ENCODE measurements at places on chromosomes 6 and 20. TPM values are rescaled to one million over a fixed set of nuclear protein-coding genes. Genes with fewer than 3 reads are reported as not detected.

The TBCC gene
- total RNA-seq = 16.6 TPM

The PRRT1 gene
- total RNA-seq = 0.29 TPM

The SDC4 gene
- total RNA-seq = 21.6 TPM

The GPX5 gene
- not detected for total RNA-seq

The GCM1 gene
- total RNA-seq = 0.11 TPM

The KCNQ5 gene
- 1.3 TPM for total RNA-seq

The SLC17A1 gene
- total RNA-seq = not detected

The ATP6V1G2 gene
- total RNA-seq = 2.4 TPM

The HSPA1L gene
- total RNA-seq = 2.7 TPM

The BEND6 gene
- not detected for total RNA-seq

The CRIP3 gene
- 4.6 TPM for total RNA-seq

DNA sequence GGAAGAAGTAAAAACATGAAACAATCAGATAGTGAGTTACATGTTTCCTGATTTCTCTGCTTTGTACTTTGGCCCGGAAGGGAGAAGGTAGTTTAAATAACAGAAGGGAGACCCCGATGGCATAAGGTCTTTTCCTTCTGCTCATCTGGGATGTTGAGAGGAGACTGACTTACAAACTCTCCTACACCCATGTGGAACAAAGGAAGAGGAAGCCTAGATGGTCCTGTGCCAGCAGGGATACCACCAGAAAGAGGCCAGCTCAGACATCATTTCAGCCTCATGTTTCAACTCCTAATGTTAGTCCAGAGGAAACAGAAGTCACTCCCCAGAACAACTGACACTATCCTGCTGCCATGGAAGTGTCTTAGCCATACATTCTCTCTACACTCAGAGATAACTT, 250.7 kb upstream of the NOX3 start:
- ATAC-seq = no peak

- peak; percentile 34 for ATAC-seq
Observed at GRCh38 chr6:12068899-12069557, 56.9 kb downstream of the HIVEP1 start.

- ATAC-seq = no peak
Observed at GRCh38 chr6:151721146-151721545, 86.3 kb upstream of the ESR1 start.

- peak; percentile 51 for ATAC-seq
Observed at GRCh38 chr20:34337982-34338726, 24.9 kb upstream of the ITCH start.

DNA sequence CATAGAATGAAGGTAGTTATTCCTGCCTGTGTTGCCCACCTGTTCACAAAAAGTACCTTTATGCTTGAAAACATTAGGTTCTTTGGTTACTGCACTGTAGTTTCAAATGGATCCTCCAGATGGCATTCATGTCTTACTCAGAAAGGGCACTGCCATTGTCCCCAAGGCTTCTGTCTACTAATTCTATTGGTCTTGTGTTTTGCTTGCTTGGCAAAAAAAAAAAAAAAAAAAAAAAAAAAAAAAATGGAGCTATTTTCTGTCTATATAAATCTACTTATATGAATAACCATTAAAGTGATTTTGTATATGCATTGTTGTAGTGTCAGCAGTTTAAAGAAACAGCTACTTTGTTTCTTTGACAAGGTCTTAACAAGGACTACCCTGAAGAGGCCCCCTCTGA, 12.7 kb upstream of the EFHC1 start:
- peak; percentile 46 for ATAC-seq

- no peak for ATAC-seq
Observed at GRCh38 chr20:23436681-23437080, 2.8 kb upstream of the CSTL1 start.

DNA sequence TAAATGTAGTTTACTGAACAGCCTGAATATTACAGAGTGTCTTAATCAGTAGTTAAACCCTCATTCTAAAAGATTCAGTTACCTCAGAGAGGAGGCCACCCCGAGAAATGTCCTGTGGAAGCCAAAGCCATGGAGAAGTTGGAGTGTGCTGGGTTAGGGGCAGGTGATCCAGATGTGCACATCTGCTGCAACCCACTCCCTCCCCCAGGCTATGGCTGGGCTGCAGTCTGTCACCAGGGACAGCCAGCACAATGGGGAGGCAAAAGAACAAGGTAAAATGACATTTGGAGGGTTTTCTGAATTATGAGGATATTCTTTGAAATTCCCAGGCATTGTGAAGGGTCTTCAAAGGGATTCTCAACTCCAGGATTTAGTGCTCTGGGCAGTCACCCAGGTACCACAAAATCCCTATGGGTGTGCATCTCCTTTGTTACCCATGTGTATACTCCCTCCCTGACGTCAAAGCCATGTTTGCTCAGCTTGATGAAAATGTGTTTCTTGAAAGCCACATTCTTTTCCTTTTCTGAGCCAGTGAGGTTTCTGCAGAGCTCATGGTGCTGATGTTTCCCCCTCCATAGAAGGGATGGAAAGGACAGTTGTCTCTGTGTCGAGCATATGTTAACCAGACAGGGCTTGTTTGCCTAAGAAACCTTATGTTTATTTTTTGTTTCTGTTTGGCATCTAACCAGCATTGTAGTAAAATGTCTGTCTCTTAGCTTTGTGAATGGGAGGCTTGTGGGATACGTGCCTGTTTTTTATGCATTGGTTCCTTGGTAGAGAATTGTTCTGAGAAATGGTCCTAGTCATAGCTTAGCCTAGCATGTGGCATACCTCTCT, 212.3 kb upstream of the TBX18 start:
- ATAC-seq = no peak

DNA sequence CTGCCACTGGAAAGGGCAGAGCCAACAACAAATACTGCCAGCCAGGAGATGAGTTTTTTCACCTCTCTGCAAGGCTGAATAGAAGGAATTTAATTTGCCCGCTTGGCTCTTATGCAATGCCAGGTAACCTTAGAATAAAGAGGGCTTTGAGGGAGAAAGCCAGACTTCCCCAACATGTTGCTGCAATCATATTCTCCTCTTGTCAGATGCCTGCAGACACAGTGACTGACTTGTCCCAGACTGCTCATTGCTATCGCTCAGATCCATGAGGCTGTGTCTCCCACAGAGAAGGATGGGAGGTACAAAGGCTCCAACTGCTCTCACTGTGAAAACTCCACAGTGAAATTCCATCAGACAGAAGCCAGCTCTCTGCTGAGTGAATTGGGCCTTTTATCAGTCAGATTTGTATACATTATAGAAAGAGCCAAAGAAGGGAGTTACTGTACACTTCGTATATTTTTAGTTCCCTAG, 517.0 kb upstream of the ID4 start:
- no peak for ATAC-seq

GRCh38 chr6:48476257-48476656, 365.3 kb upstream of the PTCHD4 start:
- no peak for ATAC-seq

DNA sequence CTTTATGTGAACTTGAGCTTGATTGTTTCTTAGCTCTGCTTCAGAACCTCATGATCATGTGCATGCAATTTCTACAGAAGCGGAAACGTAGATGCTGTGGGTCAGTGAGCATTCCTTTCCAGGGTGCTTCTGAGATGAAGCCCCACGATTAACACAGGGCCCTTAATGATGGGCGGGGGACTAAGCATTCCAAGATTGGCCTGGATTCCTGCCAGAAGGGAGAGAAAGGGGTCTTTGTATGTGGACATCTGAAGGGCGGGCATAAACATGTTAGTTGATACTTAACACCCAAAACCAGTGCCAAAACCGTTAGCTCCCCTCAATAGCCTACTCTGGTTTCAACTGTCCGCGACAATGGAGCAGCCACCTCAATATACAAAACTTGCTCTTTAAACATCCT, 46.9 kb upstream of the POU3F2 start:
- no peak for ATAC-seq

DNA sequence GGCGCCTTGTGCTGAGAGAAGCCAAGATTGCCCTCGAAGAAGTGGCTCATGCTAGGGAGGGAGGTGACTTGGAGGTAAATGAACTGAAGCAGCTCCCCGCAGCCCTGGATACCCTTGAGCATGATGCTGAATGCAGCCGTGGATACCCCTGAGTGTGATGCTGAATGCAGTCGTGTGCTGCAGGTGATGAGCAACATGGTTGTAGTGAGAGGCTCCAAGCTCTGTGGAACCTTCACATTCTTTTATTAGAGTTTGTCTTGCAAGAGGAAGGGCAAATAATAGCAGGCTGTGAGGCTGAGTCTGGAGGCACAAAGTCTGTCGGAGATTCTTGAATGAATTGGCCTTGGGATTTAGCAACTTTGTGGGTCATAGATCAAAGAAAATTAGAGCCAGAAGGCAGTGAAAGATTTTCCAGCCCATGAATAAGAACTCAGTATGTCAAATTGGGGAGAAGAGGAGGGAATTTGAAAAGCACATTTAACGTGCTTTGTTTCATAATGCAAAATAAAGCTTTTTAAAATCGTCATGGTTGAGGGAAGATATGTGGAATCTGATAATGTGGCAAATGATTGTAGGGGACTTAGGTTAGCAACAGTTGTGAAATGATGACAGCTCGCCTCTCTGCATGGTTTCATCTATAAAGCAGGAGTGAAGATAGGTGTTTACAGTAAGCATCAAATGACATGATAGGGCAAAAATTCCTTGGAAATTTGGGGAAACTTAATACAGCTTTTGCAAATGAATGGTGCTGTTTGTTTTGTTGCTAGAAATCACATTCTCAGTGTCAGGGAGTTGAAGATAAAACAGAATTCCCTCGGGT, 120.1 kb upstream of the TIAM2 start:
- no peak for ATAC-seq

- no peak for ATAC-seq
Observed at GRCh38 chr6:20929283-20929682, 395.0 kb downstream of the CDKAL1 start.

- peak; percentile 63 for ATAC-seq
Observed at GRCh38 chr6:118580585-118581419, 32.7 kb downstream of the PLN start.

- no peak for ATAC-seq
Observed at GRCh38 chr20:32474717-32474966, 110.5 kb downstream of the NOL4L start.

GRCh38 chr6:144593392-144593791, 308.3 kb downstream of the UTRN start:
- no peak for ATAC-seq

- no peak for ATAC-seq
Observed at GRCh38 chr6:137964876-137965275, 97.8 kb downstream of the TNFAIP3 start.

- peak; percentile 72 for ATAC-seq
Observed at GRCh38 chr6:73585566-73586415, 65.0 kb upstream of the EEF1A1 start.

Measured in activated T-helper 17 cell treated with anti-CD3 and anti-CD28 coated beads, Interleukin-2, amount 50 U/mL, for 72 hours (primary cell).